ENCODE measurements at places on chromosomes 7 and 10.

DNA sequence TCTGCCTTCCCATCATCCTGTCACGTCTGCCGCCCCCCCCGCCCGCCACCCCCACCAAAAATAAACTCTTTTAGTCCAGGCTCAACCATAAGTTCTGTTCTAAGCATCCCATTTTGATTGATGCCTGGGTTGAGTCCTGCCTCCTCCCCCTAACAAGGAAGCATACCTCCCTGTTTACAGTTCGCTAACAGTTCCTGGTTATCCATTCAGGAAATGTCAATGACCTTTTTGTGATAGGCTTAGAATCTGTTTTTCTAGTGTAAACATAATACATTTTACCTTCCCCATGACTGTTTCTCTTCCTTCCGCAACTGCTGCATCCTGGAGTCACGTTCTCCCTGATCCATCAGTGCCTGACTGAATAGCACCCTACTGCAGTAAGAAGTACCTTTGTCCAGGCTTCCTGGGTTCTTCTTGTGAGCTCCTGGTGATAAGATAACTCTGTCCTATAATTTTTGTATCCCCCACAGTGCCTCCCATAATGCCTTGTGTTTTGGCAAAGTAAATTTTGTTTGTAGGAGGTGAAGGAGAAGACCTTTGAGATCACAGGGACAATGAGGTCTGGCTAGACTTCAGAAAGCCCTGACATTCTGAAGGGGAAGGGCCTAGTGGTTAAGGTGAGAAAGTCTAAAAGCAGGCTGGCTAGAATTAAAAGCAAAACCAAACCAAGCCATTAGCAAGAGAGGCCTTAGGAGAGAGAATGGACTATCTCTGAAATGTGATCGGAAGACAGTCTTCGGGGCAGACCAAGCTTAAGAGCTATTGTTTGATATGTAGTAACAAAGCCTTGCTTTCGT is 7.3 kb downstream of the AGFG2 start:
- DNase-seq, result peak; percentile 50

GRCh38 chr7:88758381-88759229 is 895 bp upstream of the ZNF804B start:
- peak; percentile 1 for DNase-seq

DNA sequence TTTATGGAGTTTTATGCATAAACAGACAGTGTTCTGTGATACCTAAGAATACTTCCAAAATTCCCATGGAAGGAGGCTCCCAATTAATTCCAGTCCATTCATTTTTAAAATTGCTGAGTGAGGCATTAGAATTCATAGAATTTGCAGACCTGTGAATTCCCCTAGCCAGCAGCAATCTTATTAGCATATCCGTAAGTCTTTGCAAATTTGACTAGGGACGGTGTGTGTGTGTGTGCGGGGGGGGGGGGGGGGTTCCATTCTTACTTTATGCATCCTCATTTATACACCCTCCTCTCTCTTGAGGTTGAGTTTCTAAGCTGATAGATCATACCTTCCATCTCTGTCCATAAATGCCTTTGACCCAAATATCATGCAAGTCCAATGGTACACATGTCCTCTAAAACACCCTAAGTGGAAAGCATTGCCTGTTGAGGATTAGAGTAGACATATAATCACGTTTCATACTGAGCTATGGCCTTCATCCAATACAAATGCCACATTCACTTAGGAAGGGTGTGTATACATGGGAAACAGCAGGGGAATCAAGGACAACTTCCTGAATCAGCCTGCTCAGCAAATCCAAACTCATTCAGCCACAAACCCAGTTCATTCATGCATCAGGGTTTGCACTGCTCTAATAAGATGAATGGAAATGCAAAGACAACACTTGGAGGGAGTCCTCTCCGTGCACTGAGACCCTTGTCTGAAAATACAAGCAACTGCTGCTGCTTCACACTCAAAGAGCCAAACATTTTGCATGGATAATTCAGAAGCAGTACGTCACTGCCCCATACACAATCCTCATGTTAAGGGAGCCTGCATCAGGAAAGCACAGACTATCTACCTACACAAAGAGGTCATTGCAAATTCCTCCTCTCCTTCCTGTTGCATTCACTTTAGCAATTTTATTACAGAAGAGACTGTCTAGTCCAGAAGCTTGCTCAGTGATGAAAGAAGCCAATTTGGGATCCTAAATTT is 350.8 kb downstream of the KCNMA1 start:
- no peak for DNase-seq

- no peak for DNase-seq
These were observed 81.0 kb downstream of the CPED1 start for GRCh38 chr7:121069346-121070100.

DNA sequence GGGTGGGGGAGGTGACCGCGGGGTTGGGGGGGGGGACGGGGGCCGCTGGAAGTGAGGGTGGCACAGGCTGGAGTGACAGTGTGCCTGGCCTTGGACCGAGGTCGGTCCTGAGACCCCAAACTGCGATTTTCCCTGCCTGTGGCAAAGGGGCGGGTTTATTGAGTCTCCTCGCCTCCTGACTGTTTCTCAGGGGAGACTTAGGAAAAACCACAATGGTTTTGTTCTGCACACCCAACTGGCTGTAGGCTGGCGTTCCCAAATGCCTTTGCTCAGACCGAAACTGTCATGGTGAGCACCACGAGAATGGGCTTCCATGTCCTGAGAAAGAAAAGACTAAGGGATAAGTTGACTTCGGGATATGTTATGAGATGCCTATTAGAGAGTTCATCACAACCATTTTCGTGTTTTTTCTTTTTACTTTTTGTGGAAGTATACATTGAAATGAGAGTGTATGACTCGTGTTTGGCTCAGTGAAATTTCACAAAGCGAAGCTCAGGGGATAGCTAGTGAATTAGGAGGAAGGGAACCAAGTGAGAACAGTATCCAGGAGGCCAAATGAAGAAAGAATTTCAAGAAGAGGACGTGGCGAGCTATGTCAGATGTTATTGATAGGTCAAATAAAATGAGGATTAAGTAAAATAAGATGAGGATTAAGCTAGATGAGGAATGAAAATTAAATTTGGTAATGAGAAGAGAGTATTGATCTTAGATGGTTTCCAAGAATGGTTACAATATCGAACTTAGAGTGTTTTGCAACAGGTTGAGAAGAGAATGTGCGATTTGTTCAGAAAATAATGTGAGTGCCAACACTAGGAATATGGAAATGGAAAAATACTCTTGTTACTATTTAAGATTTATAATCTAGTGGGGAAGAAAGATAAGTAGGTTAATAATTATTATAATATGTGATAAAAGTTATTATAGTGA is 918 bp downstream of the NET1 start:
- no peak for DNase-seq

GRCh38 chr7:157984423-157985163 is 603.0 kb downstream of the PTPRN2 start:
- no peak for DNase-seq

DNA sequence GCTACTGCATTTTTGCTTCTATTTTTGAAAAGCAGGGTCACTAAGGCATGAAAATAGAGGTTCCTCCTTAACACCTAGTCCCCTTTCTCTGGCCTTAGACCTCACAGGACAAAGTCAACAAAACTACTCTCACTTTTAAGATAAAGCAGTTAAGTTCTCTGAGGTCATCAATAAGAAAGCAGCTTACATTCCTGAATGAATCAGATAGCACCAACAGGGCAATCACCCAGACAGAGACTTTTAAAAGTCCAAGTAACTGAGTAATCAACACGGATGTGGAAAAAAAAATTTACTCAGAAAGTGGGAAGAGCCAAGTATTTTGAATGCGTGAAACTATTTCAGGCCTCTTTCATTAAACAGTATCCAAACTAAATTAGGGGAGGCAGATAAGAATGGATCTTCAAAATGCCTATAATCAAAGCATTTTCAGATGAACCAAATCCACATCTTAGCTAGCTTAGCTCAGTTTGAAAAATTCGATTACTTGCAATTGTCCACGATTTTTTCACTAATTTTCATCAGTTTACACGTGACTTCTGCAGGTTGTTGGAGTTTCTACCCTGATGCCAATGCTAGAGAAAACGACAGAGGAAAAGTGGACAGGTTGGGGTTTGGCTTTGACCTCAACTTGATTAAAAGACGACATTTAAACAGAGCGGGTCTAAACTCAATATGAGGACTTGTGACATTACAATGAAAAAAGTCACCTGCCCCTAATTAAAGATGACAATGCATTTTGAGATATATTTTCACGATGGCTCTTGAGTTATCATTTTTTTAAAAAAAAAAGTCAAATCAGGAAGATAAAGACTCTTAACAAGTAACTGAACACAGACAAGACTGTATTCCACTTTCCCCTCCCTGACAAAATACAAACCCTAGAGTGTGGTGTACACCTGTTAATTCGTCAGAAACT is 1.6 kb downstream of the BEND7 start:
- DNase-seq, result no peak

GRCh38 chr7:138935465-138936011 is 45.7 kb downstream of the KIAA1549 start:
- DNase-seq, result no peak

DNA sequence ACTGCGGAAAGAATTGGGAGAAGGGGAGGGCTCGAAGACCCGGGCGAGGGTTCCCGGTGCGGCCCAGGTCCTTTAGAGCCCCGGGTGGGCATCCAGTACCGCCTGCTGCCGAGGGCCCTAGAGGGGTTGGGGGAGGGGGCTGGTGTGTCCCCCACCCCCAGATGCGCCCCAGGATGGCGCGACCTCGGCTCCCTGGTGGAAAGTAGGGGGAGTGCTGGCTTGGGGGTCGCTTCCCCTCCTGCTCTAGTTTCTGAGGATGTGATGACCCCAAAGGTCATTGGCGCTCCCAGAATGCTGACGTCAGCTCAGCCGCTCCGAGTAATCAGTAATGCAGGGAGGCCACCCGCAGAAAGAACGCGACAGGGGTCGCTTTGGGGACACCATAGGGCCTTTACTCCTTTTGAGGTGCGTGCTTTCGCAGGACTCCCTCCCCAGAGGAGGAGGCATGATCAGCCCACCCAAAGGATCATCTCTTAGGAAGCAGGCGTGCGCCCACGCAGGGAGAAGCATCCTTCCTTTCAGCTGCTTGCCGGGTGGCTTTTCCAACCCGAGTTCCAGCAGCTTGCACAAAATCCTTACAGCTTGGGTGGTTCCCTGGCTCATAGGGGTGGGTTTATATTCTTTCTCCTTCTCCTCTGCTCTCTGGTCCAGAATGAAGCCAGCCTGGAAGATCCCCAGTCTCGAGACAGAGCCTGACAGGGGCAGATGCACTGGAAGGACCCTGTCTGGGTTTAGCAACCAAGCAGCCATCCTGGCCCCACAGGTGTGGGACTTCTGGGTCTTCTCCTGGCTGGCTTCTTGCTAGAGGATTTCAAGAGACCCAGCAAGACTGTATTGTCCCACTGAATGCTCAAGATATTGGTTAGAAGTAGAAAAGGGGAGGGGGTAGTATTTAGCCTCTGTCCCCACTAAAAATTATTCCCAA is 1.3 kb upstream of the PRKAG2 start:
- DNase-seq, result peak; percentile 15

DNA sequence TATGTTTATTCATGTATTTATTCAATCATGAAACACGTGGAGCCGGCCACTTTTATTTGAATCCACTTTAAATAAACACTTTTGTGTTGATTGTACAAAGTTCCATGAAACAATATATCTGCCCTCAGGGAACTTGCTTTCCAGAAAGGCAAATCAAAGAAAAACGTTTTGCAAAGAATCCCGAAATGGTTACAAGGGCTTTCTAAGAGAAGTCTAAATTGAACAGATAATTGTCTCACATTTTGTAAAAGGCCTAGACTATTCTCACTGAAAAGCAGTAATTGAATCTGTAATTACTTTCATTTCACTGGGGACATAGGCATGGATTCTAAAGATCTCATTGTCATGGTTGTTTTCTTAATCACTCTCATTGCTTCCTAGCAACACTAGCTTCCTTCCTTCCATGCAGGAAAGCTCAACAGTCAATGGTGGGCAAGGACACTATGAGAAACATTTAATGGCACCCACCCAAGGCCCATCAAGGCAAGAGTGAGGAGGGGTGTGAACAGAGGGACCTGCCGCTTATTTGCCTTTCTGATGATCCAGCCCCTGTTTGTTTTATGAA is 622.4 kb upstream of the C7orf33 start:
- no peak for DNase-seq

DNA sequence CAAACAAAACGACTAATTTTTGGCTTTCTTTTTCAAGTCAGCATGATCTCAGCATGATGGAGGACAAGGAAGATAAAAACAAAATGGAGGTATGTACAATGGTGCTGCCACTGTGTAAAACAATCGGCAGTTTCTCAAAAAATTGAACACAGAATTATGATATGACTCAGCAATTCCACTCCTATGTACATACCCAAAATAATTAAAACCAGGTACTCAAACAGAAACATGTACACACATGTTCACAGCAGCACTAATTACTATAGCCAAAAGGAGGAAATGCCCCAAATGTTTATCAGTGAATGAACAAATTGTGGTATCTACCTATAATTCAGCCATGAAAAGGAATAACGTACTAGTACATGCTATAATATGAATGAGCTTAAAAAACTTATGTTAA is 29.9 kb downstream of the SNX13 start:
- DNase-seq, result no peak

- DNase-seq, result no peak
These were observed 199.8 kb downstream of the ZNF365 start for GRCh38 chr10:62573929-62574328.

- DNase-seq, result no peak
These were observed 348.8 kb downstream of the SDK1 start for GRCh38 chr7:3649678-3650440.

GRCh38 chr10:44015702-44016500 is 367.2 kb upstream of the ZNF32 start:
- DNase-seq, result no peak

- no peak for DNase-seq
These were observed 28.8 kb downstream of the TSPAN15 start for GRCh38 chr10:69480068-69480412.

GRCh38 chr7:125930848-125931247 is 1001.2 kb upstream of the POT1 start:
- no peak for DNase-seq

- no peak for DNase-seq
These were observed 150.4 kb upstream of the FEZF1 start for GRCh38 chr7:122454776-122455507.

DNA sequence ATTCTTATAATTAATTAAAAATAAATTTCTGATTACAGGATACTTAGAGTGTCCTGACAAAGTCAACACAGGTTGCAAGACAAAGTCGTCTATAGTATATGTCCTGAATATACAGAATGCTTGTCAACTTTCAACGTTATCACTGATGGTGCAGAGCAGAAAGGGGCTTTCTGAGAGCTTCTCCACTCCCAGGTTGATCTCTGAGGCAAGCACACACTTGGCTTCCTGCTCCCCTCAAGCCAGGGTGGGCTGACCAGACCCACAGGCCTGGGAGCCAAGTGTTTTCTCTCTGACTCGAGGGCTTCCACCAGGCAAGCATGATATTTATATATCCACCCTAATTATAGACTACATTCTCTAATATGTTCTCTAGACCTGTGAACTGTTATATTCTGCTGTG is 448.9 kb downstream of the SH2D4B start:
- no peak for DNase-seq

Data from activated CD8-positive, alpha-beta T cell treated with anti-CD3 and anti-CD28 coated beads for 36 hours (primary cell).